Endothelial cell of umbilical vein (primary cell): ENCODE measurements at places on chromosomes 12 and 14. TPM values are rescaled to one million over a fixed set of nuclear protein-coding genes. Genes with fewer than 3 reads are reported as not detected.

PPP2R3C gene
- 40.6 and 46.0 TPM in 2 replicates for total RNA-seq

GZMH gene
- not detected in 2 replicates for total RNA-seq

A2M gene
- 6.5 and 16.9 TPM in 2 replicates for total RNA-seq

MED13L gene
- total RNA-seq: 82.7 and 93.6 TPM in 2 replicates

MORN3 gene
- total RNA-seq: 0.62 and 0.73 TPM in 2 replicates

HCAR2 gene
- not detected in 2 replicates for total RNA-seq

TCP11L2 gene
- 15.3 and 18.7 TPM in 2 replicates for total RNA-seq

VCPKMT gene
- total RNA-seq: 6.9 and 9.2 TPM in 2 replicates

NGB gene
- not detected in 2 replicates for total RNA-seq

RDH12 gene
- not detected in 2 replicates for total RNA-seq

DNA sequence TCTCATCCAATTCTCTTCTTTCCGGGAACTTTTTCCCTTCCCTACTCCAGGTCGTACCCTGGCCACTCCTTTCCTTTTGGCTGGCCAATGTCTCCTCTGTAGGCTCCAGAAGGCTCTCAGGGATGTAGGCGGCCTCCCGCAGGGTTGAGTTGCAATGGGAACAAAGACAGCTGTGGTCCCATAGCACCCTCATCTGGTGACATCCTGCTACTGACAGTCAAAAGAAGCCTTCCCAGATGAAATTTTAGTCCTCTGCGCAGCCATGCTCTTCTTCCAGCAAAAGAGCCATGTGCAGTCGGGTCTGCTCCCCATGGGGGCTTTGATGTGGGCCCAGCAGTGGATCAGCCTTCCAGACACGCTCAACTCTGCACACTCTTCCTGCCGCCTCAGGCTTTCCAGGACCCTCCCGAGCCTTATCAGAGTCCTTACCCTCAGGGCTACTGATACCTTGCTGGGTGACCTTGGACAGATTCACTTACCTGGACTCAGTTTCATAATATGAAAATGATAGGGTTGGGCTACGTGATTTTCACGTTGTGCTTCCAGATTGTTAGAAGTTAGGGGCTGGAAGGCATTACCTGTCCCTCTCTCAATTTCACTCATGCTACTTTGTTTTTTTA, 5.5 kb upstream of the CELA1 start:
- DNase-seq: peak; percentile 66

- no peak for DNase-seq
These were observed 172.7 kb upstream of the CNOT2 start for GRCh38 chr12:70070494-70071007.

- peak; percentile 25 for DNase-seq
These were observed 2.4 kb upstream of the KRT8 start for GRCh38 chr12:52907092-52907810.

GRCh38 chr14:57464008-57464730, 29.5 kb downstream of the CCDC198 start:
- no peak for DNase-seq

DNA sequence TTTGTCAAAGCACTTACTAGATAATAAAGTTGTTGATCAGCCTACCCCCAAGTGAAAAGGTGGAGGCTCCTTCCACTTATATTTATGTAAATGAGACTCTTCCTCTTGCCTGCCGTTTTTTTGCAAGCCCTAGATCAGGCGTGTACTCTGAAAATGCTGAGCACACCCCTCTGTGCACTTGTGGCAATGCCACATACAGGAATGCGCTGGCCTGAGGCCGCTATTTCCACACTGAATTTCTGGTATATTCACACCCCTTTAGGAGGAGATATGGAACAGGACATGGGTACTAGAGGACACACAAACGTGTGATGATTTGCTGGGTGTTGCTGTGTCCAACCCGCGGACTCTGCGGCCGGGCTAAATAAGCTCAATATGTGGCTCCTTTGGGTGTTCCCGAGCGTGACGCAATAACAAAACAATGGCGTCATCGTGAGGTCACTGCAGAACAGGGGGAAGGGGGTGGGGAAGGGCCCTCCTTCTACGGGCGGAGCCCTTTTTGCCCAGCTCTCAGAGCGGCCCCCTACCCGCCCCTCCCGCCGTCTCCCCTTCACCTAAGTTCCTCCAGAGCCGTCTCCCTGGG, 554 bp upstream of the TSPAN31 start:
- no peak for DNase-seq

DNA sequence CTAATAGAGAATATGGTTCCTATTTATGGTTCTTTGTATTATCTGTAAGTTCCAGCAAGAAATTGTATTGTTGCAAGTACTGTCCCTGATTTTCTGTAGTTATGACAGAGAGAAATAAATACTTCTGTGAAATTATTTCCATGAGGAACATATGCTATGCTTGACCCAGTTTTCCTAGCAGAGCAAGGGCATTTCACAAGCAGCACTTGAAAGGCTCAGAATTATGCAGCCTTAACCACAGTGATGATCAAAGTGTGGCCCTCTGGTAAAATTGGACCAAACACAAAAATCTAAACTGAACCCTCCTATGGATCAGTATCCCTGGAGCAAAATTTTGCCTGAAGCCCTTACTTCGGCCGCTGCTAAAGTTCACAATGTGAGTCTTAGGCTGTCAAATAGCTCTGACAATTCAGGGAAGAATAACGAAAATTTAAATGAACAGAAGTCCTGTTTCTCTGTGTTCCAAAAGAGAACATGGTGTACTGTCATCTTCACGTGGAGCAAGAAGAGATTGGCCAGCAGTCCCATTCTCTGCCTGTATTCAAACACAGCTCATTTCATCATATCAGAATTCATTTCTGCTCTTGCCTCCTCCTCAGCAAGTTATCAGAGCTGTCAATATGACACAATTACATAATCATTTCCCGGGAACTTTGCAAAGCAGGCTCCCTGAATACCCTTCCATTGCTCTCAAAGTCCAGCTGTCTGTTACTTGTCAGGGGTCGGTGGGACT, 471.9 kb downstream of the RPS29 start:
- no peak for DNase-seq

GRCh38 chr14:102736956-102737355, 40.3 kb upstream of the TRAF3 start:
- no peak for DNase-seq

DNA sequence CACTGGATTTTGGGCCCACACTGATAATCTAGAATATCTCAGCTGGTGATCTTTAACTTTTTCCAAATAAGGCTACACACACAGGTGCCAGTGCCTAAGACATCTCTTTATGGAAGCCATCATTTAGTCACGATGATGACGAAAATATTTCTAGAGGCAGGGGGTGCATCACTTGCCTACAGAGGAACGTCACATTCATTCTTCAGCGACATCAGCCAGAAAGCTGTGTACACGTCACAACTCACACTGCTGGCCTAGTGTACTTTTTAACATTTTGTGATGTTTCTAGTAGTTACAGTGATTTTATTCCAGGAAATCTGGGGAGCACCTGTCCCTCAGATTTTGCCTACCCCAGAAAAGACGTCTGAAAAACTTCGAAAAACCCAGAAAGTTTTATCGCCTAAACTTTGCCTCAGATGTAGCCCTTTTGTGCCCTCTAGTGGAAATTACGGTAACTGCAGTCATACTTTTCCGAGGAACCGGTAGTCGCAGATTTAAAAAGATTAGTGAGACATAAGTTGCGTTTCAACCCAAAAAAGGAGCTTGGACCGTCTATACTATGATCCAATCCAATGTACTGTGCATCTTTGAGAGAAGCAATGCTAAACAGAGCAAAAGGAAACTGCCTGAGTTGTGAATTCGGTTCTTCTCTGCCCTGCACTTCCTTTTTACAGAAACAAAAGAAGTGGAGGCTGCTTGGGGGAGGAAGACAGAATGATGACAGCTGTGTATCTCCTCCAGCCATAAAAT, 64.3 kb upstream of the STON2 start:
- DNase-seq: peak; percentile 79

- DNase-seq: peak; percentile 20
These were observed at the start of gene OASL for GRCh38 chr12:121038861-121039668. TSS of gene OASL (minus strand) at chr12:121039246. CDS start at chr12:121038971, 275 bp downstream.

DNA sequence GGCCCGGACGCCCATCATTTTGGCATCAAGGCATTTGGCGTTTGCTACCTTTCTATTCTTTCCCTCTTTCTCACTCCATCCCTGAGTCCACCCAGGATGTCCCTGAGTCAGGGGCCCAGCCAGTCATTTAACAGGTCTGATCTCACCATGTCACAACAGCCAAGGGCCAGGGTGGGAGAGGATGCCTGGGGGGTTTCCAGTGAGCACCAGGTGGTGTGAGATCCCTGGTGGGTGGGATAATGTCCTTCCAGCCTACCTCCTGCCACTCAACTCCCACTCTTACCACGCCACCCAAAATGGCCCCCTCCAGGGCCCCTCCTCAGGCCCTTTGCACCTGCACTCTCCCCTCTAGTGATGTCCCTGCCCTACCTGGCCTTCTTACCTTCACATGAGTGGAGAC, 310.8 kb downstream of the BCL11B start:
- no peak for DNase-seq

GRCh38 chr14:72332871-72333270, 400.6 kb downstream of the RGS6 start:
- DNase-seq: no peak

DNA sequence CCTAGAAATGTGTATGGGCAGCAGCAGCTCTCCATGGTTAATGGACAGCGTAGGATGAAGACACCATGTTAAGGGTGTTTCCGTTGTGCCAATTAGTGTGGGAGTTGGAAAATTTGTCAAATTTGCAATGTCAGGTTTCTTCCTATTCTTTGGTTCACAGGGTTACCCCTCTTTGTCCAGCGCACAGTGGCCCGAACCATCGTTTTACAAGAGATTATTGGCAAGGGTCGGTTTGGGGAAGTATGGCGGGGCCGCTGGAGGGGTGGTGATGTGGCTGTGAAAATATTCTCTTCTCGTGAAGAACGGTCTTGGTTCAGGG, 26.0 kb upstream of the TAMALIN start:
- no peak for DNase-seq

DNA sequence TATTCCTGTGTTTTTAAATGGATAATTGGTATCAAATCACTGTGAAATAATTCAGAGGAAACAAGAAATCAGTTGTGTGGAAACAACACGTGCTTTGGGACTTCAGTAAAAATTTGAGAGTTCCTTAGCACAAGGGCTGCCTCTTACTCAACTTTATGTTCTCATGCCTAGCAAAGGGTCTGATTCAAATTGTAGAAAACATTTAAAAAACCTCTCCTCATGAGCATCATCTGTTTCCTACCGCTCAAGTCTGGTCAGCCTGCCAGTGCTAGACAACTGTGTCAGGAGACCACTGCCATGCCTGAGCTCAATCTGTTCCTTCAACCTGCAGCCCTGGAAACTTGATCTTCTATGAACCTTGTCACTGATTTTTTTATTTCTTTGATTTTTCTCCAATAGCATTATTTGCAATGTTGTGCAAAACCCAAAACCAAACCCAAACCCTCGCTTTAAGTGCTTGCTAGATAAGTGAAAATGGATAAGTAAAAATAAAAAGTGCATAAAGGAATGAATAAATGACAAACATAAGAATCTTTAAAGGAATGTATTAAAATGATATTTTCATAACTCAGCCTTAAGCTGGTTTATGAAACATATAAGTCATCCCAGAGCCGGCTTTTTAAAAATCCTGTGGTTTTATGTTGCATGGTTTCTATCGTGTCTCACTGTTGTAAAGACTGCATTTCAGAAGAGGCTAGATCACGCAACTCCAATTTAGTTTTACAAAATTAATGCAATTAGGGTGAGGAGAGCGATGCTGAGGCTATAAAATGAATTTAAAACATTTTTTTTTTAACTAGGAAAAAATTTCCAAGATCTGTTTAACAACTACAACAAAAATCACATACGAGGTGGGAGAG, 361.2 kb upstream of the PDE3A start:
- DNase-seq: no peak

GRCh38 chr12:45336331-45336730, 120.4 kb downstream of the ANO6 start:
- DNase-seq: peak; percentile 31

DNA sequence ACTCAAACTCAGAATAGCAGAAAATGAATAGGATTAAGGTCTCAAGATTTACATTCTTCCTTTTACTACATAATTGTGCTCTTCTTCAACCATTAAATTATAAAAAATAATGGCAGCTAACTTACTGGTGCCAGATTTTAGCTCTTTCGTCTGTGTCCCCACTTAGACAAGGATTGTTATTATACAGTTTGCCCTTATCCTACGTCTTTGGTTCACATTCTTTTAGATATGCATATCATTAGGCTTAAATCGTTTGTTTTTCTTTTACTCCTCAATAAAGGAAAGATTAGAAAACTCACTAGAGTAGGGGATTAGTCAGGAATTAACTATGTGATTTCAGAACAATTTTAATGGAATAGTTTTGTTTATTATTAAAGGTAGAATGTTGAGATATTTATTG, 129.6 kb upstream of the GARIN2 start:
- no peak for DNase-seq

DNA sequence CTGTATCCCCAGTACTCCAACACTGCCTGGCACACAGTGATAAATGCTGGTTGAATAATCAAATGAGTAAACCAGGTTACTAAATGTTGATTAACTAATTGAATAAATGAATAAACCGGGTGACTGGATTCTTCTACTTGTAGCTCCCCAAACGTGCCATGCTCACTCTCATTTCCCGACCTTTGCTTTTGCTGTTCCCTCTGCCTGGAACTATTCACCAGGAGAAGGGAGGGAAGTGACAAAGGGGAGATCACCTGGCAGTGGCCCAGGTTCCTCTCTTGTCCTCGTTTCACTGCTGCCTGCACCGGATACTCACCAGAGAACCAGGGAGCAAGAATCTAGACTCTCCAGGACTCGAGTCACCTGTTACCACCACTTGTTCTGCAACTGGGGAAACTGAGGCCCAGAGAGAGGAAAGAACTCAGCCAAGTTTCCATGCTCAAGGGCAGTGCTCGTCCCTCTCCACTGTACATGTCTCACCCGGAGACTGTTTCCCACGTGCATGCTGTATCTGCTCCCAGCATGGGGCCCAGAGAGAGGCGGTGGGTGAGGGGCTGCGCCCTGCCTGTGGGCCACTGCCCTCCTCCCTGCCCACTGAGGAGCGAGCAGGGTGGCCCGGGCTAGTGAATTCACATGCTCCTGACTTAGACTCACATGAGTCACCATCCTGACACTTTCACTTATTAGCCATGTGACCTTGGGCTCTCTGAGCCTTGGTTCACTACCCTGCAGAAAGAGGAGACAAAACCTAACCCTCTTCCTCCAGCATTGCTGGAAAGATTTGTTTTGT, 17.7 kb upstream of the POP5 start:
- no peak for DNase-seq

DNA sequence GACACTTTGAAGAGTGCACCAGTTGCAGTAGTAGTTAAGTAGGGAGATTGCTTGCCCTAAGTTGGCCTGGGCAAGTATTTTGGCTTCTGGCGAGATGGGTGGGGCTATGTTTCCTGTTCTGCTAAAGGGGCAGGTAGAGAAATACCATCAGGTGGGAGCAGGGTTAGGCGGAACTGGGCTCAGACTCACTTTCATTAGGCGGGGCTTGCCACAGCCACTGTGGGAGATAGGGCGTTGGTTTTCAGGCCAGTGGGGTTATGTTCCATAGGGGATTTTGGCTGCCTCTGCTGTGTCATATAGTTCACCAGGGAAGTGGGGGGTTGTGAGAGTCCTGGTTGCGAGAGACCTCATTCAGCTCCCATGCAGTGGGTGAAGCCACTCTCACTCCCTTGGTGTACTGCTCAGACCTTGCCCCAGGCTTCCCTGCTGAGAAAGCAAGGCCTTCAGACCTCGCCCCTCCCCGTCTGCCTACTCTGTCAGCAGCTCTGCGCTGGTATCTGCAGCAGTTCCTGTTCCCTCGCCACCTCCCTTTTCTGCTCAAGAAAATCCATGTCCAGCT, 43.3 kb downstream of the AEBP2 start:
- no peak for DNase-seq
